Left lobe of liver (tissue), 2 donors: ENCODE measurements at places on chromosomes 7 and 10. TPM values are rescaled to one million over a fixed set of nuclear protein-coding genes. Genes with fewer than 3 reads are reported as not detected.

The TRPV5 gene
- not detected for total RNA-seq

The INPP5A gene
- 18.3 TPM for total RNA-seq

The IGF2BP3 gene
- total RNA-seq: 0.78 TPM

The LANCL2 gene
- 8.5 TPM for total RNA-seq

The BUB3 gene
- total RNA-seq: 24.8 TPM
